ENCODE measurements at places on chromosomes 16 and 17.

GRCh38 chr16:81492311-81492761 lies 47.7 kb downstream of the CMIP start:
- no peak for DNase-seq

GRCh38 chr17:65809366-65809765 lies 247.9 kb upstream of the AXIN2 start:
- no peak for DNase-seq

DNA sequence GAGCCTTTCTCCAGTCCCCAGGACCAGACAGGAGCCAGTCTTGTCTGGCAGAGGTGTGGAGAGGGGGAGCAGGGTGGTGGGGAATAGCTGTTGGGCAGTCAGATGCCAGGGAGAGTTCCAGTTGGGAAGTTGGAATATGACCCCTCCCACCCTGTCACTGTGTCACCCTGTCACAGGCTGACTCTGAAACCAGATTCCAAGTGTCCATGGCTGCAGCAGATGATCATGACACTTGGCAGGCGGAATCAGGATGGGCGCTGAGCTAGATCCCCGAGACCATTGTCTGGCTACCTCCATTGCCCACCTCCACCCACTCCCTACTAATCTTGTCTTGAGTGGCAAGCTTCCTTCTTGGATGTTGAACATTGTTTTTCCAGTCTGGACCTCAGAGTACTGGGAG lies 9.2 kb upstream of the NFATC3 start:
- DNase-seq, result no peak

- DNase-seq, result no peak
These were observed 37.0 kb upstream of the ARHGAP17 start for GRCh38 chr16:25052151-25052511.

- no peak for DNase-seq
These were observed 30.3 kb downstream of the DBNDD1 start for GRCh38 chr16:89988951-89989350.

DNA sequence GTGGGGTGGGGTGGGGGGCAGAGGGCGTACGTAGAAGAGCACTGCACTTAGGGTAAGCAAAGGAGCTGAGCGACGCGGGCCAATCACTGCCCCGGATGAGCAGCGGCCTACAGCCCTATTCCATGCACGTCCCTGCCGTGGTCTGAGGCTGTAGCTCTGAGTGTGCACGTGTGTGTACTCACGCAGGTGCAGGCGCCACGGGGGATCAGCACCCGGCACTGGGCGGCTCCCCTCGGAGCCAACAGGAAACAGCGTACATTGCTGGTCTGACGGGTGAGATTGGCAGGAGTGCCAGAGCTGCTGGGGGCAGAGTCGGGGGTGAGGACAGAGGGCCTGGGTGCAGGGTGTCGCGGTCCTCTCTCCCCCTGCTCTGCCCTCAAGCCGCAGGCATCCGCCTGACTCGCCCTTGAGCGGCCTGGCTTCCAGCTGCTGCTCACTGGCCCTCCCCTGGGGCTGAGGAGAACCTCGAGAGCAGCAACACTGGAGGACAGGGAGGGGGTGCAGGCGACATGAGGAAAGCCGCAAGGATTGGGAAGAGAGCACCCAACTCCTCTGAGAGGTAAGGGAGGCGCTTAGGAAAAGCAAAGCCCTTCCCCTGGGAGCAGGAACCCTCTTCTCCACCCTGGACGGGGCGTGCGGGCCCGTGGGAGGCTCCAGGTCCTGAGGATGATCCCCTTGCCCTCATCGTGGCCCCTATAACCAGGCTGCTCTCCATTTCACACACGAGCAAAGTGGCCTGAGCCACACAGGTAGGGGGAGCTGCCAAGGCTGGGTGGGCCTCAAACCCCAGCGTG lies 57.8 kb downstream of the ENGASE start:
- no peak for DNase-seq

GRCh38 chr17:28926786-28927185 lies 23.9 kb upstream of the DHRS13 start:
- DNase-seq, result no peak

DNA sequence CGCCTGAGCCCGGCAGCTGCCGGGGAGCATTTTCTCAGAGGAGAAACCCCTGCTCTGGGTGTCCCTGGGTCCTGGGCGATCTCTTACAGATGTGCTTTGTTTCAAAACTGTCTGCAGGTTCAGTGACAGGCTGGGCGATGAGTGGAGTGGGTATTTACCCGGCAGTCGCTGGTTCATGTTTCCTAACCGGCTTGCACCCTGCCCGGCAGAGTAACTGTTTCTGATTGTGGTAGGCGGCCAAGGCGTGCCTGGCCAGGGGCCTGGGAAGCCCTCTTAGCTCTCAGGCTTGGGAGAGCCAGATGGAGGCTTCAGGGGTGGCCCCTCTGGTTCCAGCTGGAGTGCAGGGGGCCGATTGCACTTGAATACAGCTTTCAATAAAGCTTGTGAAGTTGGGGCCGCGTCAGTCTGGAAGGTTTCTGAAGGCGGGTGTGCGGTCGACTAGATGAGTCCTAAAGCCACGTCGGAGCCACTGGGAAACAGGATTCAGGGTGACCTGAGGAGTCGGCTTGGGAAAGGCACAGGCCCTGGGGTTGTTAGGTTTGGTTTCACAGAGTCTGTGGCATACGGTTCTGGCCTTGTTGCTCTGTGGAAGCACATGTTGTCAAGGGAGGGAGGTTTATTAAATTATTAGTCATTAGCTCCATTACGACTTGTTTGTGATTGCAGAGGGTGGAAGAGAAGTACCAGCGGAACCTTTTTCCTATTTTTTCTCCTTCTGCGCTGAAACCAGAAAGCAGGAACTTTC lies 1.4 kb downstream of the BAIAP2 start:
- DNase-seq, result no peak

- DNase-seq, result no peak
These were observed 443 bp downstream of the CSNK2A2 start for GRCh38 chr16:58197314-58198012.

DNA sequence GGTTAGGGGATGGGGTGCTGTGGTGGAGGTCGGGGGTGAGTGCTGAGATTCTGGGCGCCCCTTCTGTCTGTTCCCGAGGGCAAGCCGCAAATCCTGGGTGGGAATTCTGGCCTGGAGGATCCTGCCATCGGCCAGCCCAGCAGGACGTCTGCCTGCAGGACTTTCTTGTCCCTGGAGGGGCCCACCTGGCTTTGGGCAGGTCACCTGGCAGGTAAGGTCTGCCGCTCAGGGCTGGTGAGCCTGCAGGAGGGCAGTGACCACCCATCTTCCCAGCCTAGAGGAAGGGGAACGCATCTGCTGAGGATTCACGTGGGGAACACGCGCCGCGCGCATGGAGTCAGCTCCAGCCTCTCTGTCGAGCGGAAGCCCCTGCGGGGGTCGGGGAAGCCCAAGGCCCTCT lies 5.4 kb downstream of the RNF222 start:
- DNase-seq, result no peak

DNA sequence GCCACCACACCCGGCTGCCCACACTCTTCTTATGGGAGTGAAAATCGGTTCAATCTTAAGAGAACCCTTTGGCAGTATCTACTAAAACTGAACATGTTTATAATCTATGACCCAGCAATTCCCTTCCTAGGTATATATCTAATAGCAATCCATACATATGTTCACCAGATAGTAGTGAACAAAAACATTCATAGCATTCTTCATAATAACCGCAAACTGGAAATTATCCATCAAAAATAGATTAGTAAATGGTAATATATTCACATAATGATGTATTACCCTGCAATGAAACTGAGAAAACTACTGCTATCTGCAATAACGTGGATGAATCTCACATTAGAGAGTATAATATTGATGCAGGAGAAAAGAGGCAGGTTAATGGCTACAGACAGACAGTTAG lies 23.1 kb downstream of the COPRS start:
- no peak for DNase-seq

GRCh38 chr17:43879723-43880419 lies 27.5 kb downstream of the MPP2 start:
- no peak for DNase-seq

DNA sequence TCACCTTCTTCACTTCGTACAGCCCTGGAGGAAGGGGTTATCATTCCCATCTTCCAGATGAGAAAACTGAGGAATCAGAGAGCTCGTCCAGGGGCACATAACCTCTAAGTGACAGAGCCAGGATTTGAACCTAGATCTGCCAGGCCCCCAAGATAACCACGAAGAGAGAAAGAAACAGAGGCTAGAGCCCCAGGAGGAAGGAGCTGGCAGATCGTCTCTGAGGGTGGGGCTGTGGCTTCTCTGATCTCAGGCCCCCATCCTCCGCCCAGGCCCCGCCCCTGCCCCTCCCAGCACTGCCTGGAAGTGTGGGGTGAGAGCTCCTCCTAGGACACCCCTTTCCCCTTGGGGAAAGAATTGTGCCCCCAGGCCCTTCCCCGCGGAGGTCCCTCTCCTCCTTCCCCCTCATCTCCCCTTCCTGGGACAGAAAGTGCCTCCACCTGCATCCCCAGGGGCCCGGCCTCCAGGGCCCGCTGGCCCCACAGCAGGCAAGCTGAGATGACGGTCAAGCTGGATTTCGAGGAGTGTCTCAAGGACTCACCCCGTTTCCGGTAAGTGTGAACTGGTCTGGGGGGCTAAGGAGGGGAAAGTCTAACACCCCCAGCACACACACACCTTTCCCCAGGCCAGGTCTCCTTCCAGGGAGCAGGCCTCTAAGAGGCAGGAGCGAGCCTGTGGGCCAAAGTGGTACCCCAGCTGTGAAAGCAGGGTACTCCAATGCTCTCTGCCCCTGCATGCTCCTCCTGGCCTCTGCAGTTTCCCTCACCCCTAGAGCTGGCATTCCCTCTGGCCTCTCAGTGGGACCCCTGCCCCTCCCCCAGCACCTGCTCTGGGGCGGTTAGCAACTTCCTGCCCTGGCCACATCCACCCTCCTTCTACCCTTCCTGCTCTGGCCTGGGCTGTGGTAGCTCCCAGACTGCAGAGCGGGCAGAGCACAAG lies at the start of gene ACAP1:
ACAP1 (plus strand) TSS at position 290 of the 936 bp plus-strand sequence; CDS start at position 496, 206 bp downstream.
- DNase-seq, result no peak

DNA sequence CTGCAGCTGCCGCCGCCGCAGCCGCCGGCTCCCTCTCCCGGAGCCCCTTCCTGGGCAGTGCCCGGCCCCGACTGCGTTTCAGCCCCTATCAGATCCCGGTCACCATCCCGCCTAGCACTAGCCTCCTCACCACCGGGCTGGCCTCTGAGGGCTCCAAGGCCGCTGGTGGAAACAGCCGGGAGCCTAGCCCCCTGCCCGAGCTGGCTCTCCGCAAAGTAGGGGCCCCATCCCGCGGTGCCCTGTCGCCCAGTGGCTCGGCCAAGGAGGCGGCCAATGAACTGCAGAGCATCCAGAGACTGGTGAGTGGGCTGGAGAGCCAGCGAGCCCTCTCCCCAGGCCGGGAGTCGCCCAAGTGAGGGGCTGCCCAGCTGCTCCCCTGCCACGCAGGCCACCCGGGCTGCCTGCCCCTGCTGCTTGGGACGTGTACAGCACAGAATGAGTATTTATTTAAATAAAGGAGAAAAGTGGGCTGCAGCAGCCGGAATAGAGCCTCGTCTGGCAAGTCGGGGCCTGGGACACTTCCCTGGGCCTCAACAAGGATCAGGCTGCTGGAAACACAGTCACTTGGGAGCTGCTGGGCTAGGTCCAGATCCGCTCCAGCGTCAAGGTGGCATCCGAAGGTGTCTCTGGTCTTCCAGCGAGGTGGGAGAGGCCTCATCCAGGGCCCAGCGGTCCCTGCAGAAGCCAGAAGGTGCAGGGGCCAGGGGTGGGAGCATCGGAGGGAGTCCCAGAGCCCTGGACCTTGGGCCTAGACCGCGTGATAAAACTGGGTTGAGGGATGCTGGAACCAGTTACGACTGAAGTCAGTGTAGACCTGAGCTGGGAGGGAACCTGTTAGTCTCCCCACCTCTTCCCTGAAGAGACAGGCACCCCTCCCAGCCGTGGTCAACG lies 8.8 kb downstream of the TBX2 start:
- DNase-seq, result no peak
